ENCODE measurements at places on chromosomes 3 and 15. TPM values are rescaled to one million over a fixed set of nuclear protein-coding genes. Genes with fewer than 3 reads are reported as not detected.

DNA sequence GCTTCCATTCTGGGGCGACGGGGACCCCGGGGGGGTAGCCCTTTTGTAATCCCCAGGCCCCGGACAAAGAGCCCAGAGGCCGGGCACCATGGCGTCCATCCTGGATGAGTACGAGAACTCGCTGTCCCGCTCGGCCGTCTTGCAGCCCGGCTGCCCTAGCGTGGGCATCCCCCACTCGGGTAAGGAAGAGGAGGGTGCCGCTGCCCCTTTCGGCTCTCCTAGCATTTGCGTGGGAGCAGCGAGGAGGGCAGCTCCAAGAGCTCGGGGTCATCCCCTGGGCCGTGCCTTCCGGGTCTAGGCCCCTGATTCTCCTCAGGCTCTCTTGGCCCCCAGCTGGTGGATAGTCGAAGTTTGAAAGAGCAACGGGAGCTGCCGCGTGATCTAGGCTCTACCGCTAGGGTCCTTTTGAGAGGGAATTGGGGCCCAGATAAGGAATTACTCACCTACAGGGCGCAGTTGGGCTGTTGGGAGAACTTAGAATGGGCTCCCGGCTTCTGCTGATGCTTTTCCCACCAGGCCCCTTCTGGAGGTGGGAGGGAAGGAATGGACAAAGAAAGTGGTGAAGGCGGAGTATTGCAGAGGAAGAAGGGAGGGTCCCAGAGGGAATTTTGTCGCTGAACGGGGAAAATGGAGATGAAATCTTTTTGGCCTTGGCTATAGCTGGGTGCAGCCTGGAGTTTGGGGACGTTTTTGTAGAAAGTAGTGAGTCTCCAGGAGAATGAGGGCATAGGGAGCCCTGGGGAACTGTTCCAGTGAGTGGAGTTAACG is 615 bp downstream of the VPS18 start:
- DNase-seq = peak; percentile 73

DNA sequence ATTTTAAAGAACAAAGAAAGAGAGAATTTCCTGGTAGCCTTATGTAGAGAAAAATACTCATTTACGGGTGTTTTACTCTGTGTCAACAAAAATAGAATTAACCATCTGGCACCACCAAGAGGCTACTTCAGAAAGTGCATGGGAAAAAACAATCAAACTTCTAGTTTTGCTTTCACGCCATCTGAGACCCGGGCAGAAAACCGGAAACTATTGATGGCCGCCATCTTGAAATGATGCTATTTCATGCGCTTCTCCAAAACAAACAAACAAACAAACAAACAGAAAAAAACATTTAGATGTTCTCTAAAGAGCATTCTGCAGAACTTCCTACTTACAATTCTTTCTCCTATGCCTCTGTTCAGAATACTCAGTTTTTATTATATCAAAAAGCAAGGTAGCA is 49.4 kb upstream of the SYNPR start:
- peak; percentile 13 for DNase-seq

- DNase-seq = no peak
These were observed 23.9 kb upstream of the SORD start for GRCh38 chr15:44999105-44999504.

DNA sequence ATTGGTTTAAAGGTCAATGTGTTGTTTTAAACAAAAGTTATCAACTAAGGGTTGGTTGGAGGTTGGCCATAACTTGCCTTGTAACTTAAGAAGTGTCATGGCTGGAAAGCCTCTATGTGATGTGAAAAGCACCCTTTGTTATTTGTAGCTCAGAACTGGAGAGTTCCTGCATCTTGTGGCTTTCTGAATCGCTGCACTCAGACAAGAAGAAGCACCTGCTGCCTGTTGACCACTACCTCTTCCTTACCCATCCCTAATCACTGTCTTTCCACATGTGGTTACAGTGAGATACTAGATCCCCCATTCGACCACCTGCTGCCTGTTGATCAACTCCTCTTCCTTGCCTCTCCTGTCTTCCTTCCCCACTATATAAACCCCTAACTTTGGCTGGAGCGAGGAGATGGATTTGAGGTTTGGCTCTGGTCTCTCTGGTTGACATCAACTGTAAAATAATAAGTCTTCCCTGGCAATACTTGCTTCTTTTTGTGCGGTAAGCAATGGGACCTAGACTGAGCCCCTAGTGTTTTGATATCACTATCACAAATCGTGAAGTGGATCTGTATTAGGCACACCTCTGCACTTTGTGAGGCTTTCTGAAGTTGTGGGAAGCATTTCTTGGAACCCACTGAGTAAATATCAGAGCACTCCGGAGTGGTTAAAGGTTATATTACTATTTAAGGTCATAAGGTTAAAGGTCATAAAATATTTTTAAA is 13.8 kb downstream of the RPL39L start:
- DNase-seq = no peak

DNA sequence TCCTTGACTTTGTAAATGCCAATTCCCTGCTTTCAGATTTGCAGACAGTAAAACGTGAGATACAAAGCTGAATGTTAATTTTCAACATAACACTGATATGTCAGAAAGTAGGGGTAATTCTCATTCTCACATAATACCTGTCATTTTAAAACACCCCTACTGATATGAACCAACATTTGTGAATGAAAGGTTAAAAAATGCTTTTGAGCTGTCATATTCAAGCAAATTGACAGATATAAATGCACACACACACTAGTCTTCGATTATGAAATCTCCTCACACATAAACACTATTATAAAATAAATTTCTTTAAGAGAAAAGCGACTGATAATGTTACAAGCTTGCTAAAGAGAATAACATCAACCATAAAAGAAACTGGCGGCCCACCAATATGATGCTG is 128.8 kb downstream of the PEAK1 start:
- no peak for DNase-seq

DNA sequence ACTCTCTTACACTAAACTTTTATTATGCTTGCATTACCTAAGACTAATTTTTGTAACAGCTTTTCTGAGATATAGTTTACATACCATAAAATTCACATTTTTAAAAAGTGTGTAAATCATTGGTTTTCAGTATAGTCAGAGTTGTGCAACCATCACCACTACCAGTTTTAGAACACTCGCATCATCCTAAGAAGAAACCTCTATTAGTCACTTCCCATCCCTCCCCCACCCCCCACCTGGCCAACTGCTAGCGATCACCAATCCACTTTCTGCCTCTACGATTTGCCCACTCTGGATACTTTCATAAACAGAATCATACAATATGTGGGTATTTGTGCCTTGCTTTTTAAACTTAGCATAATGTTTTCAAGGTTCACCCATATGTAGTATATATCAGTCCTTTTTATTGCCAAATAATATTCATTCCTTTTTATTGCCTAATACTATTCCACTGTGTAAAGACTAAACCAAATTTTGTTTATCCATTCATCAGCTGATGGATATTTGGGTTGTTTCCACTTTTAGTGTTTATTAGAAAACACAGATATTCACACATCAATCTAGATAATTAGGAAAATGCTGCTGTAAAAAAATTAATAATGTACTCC is 23.0 kb downstream of the UBP1 start:
- no peak for DNase-seq

DNA sequence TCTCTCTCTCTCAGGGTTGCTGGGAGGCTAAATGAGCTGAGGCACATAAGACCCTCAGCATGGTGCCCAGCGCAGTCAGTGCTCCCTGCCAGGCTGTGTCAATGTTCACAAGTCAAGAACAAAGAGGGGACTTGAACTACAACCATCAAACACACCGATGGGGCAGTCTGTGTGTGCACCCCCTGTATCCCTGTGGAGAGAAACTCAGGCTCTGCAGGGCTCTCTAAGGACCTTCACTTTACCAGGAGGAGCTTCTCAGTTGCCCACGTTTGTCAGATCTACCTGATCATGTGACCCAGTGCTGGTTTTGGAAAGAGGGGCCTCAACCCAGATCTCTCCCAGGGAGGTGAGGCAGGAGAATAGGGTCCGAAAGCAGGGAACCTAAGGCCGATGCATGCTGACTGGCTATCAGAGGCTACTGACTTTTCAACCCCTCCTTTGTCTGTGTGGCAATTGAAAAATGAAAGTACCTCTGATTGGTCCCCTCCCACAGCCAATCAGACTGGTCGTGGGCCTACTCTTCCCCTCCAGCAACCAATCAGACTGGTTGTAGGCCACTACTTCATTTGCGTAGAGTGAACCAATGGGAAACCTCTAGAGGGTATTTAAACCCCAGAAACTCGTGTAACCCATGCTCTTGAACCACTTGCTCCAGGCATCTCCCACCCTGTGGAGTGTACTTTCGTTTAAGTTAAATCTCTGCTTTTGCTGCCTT is 34.0 kb downstream of the RHCG start:
- DNase-seq = no peak

ATP13A4 gene
- not detected for total RNA-seq

ACVR2B gene
- total RNA-seq = 4.9 TPM

MESP2 gene
- not detected for total RNA-seq

GRCh38 chr3:120284747-120285507 is at the start of gene GPR156:
Gene GPR156 (minus strand): TSS chr3:120285222. CDS start chr3:120244098, 41,124 bp downstream.
- no peak for DNase-seq

MRPL46 gene
- total RNA-seq = 27.9 TPM

- no peak for DNase-seq
These were observed 14.6 kb downstream of the PLXNA1 start for GRCh38 chr3:126997455-126998038.

DNA sequence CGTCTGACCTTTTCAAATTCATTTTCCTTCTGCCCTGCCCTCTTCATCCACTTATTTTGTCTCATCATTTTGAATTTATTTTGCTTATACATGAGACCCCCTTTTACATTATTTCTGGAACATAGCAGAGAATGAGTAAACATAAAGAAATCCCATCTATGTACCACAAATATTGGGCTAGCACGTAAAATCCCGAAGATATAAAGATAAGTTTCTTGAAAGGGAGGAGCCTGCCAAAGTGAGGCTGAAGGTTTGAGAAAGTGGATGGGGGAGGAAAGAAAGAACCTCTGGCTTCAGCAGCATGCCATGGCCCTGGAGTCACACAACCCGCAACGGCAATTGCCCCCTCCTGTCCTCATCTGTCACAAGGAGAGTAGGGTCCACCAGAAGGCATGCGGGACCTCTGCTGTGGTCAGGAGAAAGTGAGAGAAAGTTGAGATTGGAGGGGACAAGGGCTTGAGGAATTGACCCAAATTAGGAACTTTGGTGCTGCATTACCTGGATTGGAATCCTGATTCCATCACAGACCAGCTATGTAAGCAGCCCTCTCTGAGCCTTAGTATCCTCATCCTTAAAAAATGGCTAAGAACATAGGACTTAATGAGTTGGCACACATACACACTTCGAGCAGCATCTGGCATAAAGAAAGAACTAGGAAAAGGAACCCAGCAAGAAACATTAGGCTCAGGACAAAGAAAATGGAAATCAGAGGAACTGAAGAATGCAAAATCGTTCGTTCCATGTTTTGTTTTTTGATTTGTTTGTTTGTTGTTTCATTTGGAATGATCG is 53.7 kb upstream of the GYG1 start:
- DNase-seq = no peak

ZDHHC23 gene
- total RNA-seq = 1.9 TPM

DNA sequence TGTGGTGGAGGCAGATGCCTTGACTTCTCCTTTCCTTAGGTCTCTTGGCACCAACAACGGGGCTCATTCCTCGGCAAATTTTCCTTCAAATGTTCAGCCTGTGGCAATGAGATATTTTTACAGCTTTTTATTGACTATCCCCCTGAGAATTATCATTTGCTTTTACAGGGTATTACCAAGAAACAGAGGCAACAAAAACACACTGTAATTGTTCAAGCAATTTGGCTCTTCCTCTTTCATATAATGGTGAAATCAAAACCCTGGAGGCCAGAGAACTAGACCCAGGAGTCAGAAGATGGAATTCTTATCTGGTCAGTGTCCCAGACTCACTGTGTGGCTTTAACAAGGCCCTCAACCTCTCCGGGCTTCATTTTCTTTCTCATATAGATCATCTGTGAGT is 40.1 kb downstream of the TRIM42 start:
- no peak for DNase-seq
